ENCODE measurements at places on chromosomes 11 and 22.
A peak's percentile ranks its signal among the peaks of the same experiment; 100 is the strongest.

DNA sequence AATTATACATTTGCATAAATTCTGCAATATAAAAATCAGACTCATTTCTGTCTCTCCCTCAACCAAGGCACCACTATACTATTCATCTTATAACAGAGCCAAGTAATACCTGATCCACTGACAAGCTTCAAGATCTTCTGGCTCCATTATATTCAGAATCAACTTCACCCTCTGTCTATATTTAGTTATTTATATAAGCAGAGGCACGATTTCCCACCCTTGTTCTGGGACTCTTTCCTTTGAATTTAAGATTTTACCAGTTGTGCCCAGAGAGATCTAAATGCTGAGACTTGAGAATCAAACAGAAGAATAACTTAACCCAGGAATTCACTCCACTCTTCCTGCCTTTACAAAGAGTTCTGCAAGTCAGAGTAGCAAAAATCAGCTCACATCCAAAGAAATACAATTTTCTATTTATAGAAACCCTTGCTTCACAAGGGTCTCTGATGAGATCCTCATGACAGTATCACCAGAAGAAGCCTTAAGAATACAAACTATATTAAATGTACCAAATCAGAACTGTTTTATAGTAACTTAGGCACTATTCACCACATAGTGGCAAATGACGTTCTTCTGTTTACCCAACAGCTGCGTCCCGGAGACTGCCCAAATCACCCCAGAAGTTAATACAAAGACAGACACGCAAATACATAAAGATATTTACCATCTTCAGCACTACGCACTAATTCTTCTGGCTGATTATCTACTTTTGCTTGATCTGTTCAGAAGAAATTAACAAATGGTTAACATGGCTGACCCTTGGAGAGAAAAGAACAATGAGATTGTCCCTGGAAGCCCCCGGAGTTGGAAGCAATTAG is 32.3 kb upstream of the CCDC89 start:
- peak; percentile 28 for DNase-seq

DNA sequence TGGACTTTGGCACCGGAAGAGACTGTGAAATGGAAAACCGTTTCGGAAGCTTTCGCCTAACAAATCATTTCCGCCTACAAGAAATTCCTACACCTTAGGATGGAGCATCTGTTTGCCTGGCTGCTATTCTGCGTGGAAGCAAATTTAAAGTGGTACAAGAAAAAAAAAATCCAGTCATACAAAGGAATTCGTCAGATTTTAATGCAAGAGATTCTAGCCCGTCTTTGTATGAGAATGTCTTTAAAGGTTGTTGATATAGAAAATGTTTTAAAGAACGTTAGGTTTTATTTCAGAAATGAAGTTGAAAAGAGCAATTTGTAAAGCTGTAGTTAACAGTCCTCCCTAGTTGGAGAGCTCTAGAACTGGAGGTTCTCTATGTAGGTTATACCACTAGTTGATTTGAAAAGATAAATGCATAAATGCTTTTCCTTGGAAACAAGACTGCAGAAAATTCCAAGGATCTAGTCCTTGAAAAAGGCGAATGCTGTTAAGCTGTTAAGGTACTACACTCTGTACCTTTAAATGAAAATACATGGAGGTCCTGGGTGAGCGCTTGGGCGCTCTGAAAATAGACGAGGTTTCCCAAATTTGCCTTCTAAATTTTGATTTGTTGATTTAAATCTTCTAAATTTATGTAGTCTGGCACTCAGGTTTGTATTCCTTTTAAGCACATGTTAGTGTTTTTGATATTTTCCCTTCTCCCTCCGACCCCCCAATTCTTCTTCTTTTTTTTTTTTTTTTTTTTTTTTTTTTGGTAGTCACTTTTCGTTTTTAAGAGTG is 2.4 kb downstream of the NCR3LG1 start:
- DNase-seq, result no peak

DNA sequence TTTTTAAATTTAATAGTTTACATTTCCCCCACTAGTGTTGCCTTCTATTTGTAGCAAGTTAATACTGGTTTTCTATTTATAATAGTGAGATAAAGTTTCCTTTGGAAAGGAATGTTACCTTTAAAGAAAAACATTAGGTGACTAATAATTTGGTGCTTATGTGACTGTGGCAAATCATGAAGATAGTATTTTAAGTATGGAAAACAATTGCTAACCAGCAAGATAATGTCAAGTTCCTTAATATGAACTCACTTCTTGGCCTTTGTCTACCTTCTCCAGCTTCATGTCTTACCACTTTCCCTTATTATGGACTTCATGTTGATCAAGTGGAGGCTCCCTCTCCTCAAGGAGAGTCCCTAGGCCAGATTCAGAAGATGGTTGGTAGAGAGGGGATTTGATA is 27.2 kb downstream of the ARHGEF12 start:
- DNase-seq, result no peak

DNA sequence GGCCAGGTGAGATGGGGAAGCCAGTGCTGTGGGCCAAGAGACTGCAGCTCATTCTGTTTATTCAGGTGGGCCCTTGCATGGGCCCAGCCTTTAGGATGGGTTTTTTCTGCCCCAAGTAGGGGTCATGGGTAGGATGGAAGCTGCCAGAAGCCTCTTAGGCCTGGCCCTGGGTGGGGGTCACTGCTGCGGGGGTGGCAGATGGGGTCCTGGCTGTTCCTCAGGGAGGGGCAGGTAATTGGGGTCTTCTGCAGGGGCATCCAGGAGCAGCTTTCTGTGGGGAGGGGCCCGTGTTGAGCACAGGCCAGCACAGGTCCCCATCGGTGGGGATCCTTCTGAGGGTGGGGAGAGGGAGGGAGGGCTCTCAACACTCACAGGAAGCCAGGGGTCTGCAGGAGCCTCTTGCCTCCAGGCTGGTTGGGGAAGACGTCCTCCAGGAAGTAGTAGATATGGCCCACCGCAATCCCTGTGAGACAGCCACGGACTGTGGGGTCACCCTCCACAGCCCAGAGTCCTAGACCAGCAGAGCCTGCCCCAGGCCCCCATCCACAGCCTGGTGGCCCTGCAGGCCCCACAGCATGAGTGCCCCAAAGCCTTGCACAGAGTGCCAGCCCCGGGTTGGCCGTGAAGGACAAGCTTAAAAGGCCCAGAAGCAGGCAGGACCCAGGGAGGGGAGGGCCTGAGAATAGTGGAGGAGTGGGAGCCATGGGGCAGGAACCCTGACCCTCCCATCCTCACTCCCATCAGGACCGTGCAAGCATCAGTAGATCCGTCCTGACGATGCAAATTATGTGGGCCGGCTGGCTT is 1.9 kb downstream of the DERL3 start:
- DNase-seq, result no peak

DNA sequence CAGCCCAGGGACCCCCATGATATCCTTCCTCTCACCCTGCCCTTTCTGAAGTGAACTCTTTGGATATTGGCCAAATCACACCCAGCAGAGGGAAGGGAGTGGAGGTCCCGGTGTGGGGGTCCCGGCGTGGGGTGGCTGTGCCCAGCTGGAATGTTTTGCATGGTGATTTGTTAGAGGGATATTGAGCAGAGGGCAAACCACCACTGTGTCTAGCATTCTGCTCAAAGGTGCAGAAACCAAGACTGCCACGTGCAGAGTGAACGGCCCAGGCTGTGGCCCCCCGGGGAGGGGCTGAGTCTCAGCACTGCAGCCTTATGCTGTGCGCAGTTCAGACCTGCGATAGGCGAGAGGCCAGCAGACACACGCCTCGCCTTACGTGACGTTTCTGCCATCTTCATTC is 7.9 kb upstream of the BID start:
- DNase-seq, result no peak

- DNase-seq, result no peak
Measured at GRCh38 chr11:44066732-44067141, 667 bp downstream of the ACCS start.

- no peak for DNase-seq
Measured at GRCh38 chr11:7056828-7057513, 31.8 kb upstream of the RBMXL2 start.

GRCh38 chr11:208917-209260 is 1.4 kb downstream of the RIC8A start:
- DNase-seq, result no peak

GRCh38 chr22:17167486-17167885 is 8.4 kb upstream of the HDHD5 start:
- peak; percentile 46 for DNase-seq

DNA sequence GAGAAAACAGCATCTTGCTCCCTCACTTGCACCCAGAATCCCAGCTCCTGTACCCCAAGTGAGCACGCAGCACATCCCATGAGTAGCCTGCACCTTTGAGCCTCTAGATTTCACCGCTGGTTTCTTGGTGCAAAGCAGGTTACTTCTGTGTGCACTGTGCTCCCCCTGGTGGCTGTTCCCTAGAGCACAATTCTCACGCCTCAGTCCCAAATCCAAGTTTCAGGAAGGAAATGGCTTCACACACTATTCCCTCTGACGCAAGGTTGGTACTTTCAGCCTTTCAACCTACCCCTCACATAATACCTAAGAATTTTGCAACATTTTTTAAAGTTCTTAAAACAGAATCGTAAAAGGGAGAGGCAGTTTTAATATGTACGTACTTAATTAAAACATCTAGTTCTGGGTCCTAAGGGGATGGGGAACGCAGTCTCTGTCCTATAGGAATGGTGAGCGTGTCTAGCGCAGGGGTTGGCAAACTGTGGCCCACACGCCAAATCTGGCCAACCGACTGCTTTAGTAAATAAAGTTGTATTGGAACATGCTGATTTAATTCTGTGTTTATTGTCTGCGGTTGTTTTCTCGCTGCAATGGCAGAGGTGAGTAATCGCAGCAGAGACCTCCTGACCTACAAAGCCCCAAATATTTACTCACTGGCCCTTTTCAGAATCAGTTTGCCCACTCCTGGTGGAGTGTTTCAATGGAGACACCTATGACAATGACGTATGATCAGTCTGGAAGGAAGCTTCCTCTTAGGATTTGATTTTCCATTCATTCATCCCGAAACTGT is 27.5 kb downstream of the DHCR7 start:
- no peak for DNase-seq

DNA sequence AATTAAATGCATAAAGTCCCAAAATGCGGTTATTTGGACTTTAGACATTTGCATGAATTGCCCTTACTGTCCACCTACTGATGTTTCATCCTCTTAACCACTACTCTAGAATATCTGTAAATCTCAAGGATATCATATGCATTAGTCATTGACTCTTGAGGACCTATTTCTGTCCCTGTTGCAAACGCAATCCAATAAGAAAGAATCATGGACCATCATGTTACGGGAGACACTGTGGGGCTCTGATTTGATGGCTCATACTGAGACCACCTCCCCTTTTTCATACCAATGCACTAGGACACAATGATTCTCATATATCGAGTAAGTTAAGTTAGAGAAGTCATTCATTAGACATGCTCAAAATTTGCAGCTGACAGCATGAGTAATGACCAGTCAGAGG is 14.4 kb downstream of the POU2AF2 start:
- DNase-seq, result no peak

DNA sequence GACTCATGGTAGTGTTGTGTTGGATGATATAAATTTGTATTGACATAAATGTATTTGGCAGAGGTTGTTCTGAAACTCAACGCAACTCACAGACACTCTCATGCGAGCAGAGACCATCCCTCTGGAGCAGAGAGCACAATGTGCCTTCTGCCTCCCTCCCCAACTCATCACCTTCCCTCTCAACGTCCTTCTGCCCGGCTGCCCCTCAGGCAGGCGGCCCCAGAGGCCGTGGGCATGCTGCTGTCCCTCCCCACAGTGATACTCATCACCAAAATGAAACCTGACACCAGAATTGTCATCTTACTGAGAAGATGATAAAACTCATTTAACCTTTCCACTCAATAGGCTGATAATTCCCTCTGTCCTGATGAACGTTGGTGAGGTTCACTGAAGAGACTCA is 260.6 kb downstream of the ETS1 start:
- DNase-seq, result no peak

Data from C1 segment of cervical spinal cord (tissue), 14 donors.